Colonic mucosa (tissue), 4 donors: ENCODE measurements at places on chromosomes 5 and 9.

- no peaks in the 10 kb centered on the region for H3K27me3 ChIP-seq
- H3K4me3 ChIP-seq, result no peak overlapping the region
- no peak overlapping the region for H3K27ac ChIP-seq
- H3K36me3 ChIP-seq, result no peaks in the 10 kb centered on the region
- no peaks in the 10 kb centered on the region for H3K4me1 ChIP-seq
Observed at GRCh38 chr5:178286226-178287090, 53.9 kb upstream of the PHYKPL start.

GRCh38 chr9:131270171-131271015 lies 5.9 kb downstream of the FAM78A start:
- H3K4me3 ChIP-seq, result no peak overlapping the region
- no peaks in the 10 kb centered on the region for H3K27me3 ChIP-seq
- DNase-seq, result no peak
- no peaks in the 10 kb centered on the region for H3K4me1 ChIP-seq
- peak overlapping the region; percentile 75 for H3K27ac ChIP-seq

DNA sequence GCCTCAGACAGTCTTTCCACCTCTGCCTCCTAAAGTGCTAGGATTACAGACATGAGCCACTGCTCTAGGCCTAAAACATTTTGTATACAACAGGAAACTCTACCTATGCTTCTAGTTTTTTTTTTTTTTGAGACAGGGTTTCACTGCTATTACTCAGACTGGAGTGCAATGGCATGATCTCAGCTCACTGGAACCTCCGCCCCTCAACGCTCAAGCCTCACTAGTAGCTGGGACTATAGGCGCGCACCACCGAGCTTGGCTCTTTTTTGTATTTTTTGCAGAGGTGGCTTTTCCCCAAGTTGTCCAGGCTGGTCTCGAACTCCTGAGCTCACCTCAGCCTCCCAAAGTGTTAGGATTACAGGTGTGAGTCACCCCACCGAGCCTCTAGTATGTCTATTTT lies 5.4 kb downstream of the HSPA9 start:
- H3K4me1 ChIP-seq, result no peaks in the 10 kb centered on the region
- H3K27me3 ChIP-seq, result no peaks in the 10 kb centered on the region
- DNase-seq, result no peak
- no peak overlapping the region for H3K27ac ChIP-seq

GRCh38 chr5:141476132-141476911 lies 556 bp downstream of the PCDHGC3 start:
- peak overlapping the region; percentile 46 for H3K4me3 ChIP-seq
- DNase-seq, result peak; percentile 63
- H3K27ac ChIP-seq, result peak overlapping the region; percentile 55

- no peak for DNase-seq
- H3K4me1 ChIP-seq, result no peaks in the 10 kb centered on the region
- H3K27ac ChIP-seq, result no peak overlapping the region
- H3K27me3 ChIP-seq, result no peaks in the 10 kb centered on the region
- H3K4me3 ChIP-seq, result no peak overlapping the region
Observed at GRCh38 chr9:114559830-114560513, 27.6 kb upstream of the ATP6V1G1 start.

GRCh38 chr5:8253376-8253775 lies 384.4 kb downstream of the MTRR start:
- H3K27ac ChIP-seq, result no peak overlapping the region
- no peak for DNase-seq
- H3K4me1 ChIP-seq, result no peaks in the 10 kb centered on the region
- H3K36me3 ChIP-seq, result no peaks in the 10 kb centered on the region

DNA sequence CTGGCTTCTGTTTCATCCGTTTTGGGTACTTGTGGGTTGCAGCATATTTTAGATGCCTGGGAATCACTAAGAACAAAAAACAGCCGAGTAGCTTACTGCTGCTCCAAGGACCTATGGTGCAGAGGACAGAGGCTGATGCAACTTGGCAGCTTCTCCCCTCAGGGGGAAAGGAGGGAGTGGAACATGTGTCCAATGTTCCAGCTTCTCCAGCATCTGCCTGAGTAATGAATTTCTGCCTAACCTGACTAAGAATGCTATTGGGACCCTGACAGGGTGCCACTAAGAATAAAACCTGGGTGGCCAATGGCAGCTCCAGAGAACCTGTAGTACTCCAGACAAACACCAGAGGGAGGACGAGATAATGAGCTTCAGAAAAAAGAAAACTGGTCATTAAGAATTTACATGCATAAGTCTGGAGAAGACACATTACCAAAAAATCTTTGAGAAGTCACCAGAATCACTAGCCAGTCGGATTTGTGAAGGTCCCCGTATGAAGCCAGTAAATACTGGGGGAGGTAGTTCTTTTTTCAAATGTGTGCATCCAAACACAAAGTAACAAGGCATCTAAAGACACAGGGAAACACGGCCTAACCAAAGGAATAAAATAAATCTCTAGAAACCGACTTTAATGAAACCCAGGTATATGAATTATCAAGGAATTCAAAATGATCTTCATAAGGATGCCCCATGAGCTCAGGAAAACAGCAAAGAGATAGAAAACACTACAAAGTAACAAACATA lies 293.5 kb downstream of the HINT1 start:
- H3K4me3 ChIP-seq, result no peak overlapping the region
- no peaks in the 10 kb centered on the region for H3K36me3 ChIP-seq
- no peak overlapping the region for H3K27ac ChIP-seq
- no peaks in the 10 kb centered on the region for H3K4me1 ChIP-seq

- no peaks in the 10 kb centered on the region for H3K27me3 ChIP-seq
- H3K4me1 ChIP-seq, result no peaks in the 10 kb centered on the region
- H3K36me3 ChIP-seq, result no peaks in the 10 kb centered on the region
- no peak for DNase-seq
Observed at GRCh38 chr5:15506146-15506545, 6.2 kb downstream of the FBXL7 start.

GRCh38 chr5:40678460-40679147 lies 1.1 kb upstream of the PTGER4 start:
- DNase-seq, result no peak
- no peaks in the 10 kb centered on the region for H3K36me3 ChIP-seq
- H3K27ac ChIP-seq, result peak overlapping the region; percentile 95
- H3K4me1 ChIP-seq, result no peaks in the 10 kb centered on the region

DNA sequence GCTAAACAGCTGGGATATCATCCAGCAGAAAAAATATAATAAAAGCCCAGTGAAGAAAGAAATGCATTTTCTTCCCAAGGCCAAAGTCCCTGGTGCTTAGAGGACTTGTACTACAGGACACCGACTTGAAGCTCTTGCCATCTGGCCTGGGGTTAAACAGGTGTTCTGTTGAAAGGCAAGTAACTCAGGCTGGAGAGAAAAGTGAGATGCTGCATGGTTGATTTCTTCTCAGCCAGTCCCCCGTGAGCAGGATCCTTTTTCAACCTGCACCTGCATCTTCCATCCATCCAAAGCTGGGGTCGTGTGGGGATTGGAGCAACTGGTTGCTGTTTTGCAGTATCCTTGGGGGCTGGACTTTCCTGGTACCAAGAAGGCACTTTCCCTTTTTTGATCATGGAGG lies 146.1 kb upstream of the RPS23 start:
- no peaks in the 10 kb centered on the region for H3K4me1 ChIP-seq
- DNase-seq, result no peak
- no peak overlapping the region for H3K27ac ChIP-seq
- no peaks in the 10 kb centered on the region for H3K36me3 ChIP-seq
- H3K4me3 ChIP-seq, result no peak overlapping the region

DNA sequence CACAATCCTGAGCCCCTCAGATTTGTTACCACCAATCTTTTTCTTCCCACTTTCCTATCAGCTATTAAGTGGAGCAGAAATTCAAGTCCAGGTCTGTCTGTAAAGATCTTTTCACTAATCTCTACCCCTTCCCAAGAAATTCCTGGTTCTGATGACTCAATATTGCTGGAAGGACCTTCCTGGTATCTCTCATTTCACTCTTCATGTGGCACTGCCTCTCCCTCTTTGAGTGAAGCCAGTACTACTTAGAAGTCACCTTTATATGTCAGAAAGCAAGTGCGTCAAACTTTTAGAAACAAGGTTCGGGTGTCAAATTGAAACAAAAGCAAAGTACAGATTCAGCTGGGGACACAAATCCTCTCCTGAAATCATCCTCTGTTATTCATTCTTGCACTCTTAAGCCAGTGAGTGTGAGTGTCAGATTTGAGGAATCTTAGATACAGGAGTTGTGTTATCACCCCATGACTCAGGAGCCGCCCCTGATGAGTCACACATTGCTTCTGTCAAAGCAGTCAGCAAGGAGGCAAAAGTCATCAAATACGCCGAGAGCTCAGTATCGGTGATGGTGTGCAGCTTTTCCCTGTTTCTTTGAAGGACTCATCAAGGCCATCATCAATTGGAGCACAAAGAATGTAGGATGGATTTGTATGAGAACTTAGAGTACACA lies 313.0 kb downstream of the CETN3 start:
- H3K4me3 ChIP-seq, result no peak overlapping the region
- H3K36me3 ChIP-seq, result no peaks in the 10 kb centered on the region
- DNase-seq, result no peak
- no peaks in the 10 kb centered on the region for H3K27me3 ChIP-seq

DNA sequence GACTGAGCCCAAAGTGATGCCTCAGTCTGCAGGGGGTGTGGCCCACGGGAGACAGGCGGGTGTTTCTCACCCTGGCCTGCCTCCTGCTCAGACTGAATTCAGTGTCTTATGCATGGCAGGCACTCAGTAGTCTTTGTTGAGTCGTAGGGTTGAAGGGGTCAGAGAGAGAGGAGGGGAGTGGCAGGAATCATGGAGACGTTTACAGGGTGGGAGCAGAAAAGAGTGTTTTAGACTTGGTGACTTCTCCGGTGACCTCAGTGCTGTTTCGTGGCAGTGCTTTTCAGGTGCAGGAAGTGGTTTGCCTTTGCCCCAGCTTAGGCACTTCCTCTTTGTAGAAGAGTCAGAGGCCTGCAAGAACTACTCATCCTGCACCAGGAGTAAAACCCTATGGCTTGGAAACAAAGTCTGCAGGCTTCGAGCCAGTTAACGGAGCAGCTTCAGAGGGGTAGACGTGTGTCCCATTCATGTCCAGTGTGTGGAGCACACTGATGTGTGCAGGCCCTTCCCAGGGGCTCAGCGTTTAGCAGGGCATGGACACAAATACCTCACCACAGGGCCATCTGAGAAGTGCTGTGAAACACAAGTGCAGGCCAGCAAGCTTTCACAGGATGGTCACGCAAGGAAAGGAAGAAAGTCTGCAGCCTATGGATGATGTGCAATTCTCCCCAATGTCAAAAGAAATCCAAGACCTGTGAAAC lies 24.5 kb upstream of the SEMA4D start:
- H3K27me3 ChIP-seq, result no peaks in the 10 kb centered on the region
- H3K27ac ChIP-seq, result peak overlapping the region; percentile 36
- H3K4me1 ChIP-seq, result peaks cover 2% of the 10 kb centered on the region
- H3K4me3 ChIP-seq, result no peak overlapping the region
- H3K36me3 ChIP-seq, result no peaks in the 10 kb centered on the region
